Renal pelvis (tissue), 12 donors: ENCODE measurements at places on chromosomes 12 and 14. TPM values are rescaled to one million over a fixed set of nuclear protein-coding genes. Genes with fewer than 3 reads are reported as not detected.

Gene KRT78
- not detected for polyA plus RNA-seq

Gene KRT73
- polyA plus RNA-seq, result not detected

Gene FGD4
- 21.2 TPM for polyA plus RNA-seq

Gene BHLHE41
- polyA plus RNA-seq, result 2.0 TPM

Gene CLEC9A
- polyA plus RNA-seq, result not detected

Gene AHNAK2
- 2.2 TPM for polyA plus RNA-seq

Gene SIRT4
- polyA plus RNA-seq, result 5.4 TPM

Gene NUAK1
- polyA plus RNA-seq, result 11.9 TPM

Gene ADAM21
- polyA plus RNA-seq, result 0.73 TPM

Gene STXBP6
- polyA plus RNA-seq, result 7.1 TPM

Gene AMN
- polyA plus RNA-seq, result 43.3 TPM

Gene CCDC196
- polyA plus RNA-seq, result 0.30 TPM

Gene MFAP5
- polyA plus RNA-seq, result 2.3 TPM

Gene USP15
- polyA plus RNA-seq, result 48.2 TPM

Gene ADIPOR2
- polyA plus RNA-seq, result 46.3 TPM

Gene LRRC23
- polyA plus RNA-seq, result 21.0 TPM

GRCh38 chr14:101763941-101764709, 2.6 kb downstream of the PPP2R5C start:
- DNase-seq, result no peak

- DNase-seq, result no peak
These were observed 150.9 kb downstream of the TBX5 start for GRCh38 chr12:114254998-114255397.

- DNase-seq, result no peak
These were observed 4.6 kb upstream of the CYP46A1 start for GRCh38 chr14:99679543-99679942.

GRCh38 chr14:22849212-22849819, 12.9 kb downstream of the MMP14 start:
- no peak for DNase-seq

DNA sequence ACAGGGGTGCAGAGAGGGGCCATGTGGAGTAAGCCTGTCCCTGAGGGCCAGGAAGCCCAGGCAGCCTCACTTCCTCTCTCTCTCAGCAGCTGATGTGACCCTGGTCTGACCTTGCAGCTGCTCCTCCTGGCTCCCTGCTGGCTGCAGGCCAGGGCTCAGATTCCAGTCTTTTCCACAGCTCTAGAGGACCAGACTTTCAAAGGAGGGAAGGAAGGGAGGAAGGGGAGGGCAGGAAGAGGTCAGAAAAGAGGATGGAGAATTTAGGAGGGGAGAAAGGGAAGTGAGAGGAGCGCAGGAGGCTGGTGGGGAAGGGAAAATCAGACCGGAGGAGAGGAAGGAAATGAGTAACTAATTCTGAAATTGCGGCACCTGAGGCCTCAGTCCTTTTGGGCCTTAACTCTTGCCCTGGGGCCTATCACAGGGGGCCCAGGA, 40.9 kb upstream of the VASH1 start:
- DNase-seq, result peak; percentile 62

GRCh38 chr12:15918066-15918465, 6.9 kb downstream of the DERA start:
- no peak for DNase-seq

DNA sequence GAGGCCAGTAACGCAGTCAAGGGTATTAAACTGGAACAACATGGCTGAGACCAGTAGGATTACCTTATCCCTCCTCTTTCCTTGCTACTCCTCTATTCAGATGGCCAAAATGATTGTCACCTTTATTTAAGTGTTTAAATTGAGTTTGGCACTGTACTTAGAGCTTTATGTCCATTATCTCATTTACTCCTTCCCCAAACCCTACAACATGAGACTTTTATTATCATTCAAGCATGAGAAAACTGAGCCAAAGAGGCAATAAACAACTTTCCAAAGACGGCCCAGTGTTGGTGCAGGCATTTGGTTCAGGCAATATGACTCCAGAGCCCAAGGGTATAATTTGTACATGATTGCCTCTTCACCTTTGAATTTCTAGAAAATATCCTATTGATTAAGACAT, 370.9 kb upstream of the KITLG start:
- DNase-seq, result no peak

DNA sequence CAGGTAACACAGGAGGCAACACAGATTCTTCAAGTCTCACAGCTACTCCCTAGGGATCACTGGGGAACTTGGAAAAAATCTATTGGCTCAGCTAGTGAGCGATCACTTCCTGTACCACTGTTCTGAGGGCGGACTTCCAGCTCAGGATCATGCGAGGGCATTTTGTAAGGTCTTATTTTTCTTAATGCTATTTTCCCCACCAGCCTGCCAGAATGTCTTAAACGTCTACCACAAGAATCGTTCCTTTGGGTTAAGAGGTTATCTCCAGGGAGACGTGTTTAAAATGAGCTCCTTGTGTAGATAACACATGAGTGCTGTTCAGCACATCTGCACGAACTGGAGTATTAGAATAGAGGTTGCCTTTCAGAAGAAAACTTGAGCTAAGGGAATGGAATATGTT, 162.6 kb downstream of the ETNK1 start:
- DNase-seq, result peak; percentile 21

DNA sequence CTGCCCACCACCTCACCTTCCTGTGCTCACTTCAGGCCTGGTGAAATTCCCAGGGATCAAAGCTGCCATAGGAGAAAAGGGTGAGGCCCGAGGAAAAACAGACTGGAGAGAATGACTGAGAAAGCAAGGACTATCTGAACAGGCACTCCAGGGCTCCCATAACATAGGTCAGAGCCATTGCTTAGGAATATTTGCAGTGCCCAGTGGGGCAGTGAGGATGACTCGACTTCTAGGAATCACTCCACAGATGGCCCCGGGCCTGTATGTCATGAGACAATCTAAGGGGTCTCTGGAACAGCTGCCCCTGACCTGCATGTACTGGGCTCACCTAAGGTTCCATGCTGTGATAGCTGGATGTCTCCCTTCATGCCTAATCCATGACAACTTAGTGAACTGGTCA, 51.6 kb downstream of the GPHB5 start:
- no peak for DNase-seq

- DNase-seq, result no peak
These were observed 156.0 kb downstream of the DAD1 start for GRCh38 chr14:22433069-22433468.

GRCh38 chr14:95330591-95331370, 11.1 kb upstream of the CLMN start:
- DNase-seq, result no peak

GRCh38 chr12:68883151-68883550, 49.8 kb downstream of the CPM start:
- DNase-seq, result no peak

- DNase-seq, result no peak
These were observed 7.6 kb upstream of the CCDC184 start for GRCh38 chr12:48175613-48176416.

- no peak for DNase-seq
These were observed 361.8 kb downstream of the C12orf50 start for GRCh38 chr12:87667378-87667777.

DNA sequence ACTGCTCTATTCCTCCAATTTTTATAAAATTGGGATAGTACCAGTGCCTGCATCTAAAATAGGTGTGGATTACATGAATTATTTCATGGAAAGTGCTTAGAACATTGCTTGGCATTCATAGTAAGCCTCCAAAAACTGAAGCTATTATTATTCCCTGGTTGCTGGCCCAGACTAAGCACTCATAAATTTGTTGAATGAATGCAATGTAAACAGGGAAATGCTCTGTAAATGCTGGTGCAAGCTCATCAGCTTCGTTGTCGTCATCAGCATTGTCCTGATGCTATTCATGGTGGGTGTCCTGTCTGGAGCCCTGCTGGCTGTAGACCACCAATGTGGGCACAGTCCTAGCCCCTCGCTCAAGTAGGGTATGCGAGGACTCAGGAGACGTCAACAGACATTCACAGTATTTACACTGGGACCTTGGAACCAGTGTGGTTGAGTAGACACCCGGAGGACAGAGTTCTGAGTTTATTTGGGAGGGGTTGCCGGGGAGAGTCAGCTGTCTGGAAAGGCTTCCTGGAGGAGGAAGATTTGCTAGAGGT, 16.5 kb downstream of the BDKRB2 start:
- DNase-seq, result no peak

DNA sequence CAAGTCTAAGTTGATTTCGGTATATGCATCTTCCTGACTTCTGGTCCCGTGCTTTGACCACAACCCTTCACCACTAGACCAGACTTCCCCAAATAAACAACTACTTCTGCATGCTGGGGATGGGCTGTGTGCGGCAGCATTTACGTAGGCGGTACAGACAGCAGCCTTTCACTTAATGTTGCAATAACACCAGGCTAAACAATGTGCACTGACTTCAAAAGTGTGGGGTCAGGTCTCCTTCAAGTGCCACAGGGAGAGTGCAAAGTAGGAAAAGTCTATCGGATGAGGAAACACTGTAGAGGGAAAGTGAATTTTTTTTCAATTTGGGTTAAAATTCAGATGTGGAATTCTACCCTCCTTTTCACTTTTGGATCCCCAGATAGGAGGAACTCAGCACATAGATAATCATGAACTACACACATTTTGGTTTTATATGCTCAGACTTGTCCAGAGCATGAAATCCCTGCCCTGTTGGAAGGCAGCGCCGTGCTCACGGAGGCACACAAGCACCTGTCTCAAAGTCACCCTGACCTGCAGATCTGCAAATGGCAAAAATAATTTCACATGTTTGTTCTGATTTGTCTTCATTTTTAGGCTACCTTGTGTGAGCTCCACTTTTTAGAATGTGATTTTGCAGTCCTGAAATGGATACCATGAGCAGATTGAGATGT, 3.6 kb upstream of the FOS start:
- DNase-seq, result no peak

DNA sequence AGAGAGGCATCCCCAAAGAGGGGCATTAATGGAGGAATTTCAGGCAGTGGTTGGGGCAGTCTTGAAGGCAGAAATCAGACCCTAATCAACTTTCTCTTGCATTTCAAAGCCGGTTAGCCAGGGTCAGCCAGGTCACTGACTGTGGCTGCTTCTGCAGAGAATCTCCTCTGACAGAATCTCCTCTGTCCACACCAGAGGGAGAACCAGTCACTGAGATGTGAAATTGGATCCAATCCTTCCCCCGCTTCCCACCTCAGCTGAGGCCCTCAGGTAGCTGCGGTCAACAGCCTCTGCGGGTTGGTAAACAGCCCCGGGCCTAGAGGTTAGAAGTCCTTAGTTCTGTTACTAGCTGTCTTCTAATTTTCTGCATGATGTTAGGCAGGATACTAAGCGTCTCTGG, 39.8 kb upstream of the NUAK1 start:
- DNase-seq, result no peak

DNA sequence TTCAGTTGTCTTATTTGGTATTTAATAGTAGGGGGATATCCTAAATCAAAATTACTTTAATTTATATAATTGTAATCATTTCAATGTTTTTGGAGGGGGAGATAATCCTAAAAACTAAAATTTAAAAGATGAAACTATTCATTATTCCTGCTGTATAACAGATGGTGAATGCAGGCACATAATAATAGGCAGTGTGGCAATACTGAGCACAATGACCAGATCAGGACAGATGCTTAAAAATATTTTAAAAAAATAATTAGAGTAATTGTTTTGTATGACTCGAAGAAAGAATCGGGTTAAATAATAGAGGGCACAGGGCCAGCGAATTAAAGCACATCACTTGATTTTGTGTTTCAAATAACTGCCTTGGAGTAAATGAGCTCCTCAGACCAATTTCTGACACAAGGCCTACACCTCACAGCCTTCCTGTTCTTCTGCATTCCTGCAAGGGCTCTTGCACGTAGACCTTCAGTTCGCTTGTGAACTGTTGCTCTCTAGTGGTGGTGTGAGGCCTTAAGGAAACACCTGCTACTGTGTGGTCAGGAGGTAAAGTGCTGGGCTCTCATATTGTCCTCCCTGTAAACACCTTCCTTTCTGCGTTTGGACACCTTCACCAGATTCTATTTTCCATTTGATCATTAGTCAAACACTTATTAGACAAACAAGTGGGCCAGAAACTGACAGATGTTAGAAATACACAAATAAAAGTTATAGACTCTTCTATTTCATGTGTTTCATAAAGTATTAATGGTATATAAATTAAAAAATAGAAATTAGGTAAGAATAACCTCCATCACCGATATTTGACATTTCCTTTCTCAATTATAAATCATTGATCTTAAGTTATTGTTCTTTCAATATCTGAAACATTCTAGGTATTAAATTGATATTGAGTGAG, 29.3 kb upstream of the KLRF1 start:
- peak; percentile 68 for DNase-seq

DNA sequence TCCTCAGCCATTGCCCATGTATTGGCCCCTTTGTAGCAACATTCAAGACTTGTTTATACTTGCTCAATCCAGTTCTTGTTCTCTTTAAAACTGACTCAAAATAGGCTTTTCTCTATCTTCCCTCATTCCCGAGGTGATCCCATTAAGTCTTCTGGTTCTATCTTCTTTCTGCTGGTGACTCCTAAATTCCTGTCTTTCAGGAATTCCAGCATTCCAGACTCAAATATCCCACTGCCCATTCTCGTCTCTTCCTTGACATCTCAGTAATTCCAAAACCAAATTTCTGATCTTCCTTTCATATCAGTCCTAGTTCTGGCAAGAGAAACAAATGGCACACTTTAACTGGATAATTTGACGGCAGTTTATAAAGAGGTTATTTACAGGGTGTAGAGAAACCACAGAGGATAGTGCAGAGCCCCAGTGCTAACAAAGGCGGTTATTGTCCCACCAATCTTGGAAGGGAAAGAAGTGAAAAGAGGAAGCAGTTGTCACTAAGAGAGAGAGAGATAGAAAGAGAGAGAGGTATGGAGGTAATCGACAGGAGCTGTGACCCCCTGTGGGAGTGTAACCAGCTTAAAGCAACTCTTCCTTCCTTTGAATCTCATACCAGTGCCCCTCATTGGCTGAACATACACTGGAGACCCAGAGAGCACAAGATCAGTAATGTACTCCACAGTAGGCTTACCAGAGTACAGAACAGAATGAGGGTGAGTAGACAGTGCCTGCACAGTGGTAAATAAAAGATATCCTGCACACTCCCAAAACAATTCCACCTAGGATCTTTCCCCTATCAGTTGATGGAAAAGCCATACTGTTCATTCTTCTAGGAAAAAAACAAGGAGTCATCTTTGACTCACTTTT, 177.6 kb upstream of the LMNTD1 start:
- no peak for DNase-seq

DNA sequence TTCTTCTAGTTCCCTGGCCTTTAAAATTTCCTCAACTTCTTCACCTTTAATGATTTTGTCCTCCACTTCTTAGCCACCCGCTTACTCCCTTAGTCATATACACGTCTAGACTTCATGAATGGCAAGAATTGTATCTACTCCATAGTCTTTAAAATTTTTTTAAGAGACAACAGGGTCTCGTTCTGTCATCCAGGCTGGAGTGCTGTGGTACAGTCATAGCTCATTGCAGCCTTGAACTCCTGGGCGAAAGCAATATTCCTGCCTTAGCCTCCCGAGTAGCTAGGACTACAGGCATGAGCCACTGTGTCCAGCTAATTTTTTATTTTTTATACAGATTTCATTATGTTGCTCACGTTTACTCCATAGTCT, 47.9 kb downstream of the BBS10 start:
- no peak for DNase-seq

- DNase-seq, result no peak
These were observed 790 bp downstream of the SSH1 start for GRCh38 chr12:108856428-108857157.

DNA sequence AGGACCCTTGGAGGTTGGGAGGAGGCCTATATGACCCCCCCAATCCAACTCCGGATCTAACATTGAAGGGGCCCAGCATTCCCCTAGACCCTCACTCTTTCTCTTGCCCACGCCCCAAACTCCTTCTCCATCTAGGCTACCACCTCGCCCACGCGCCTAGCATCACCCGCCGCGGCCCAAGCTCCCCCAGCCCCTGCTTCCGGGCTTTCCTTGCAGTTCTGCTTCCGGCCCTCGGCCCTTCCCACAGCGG, 445 bp downstream of the CERS5 start:
- DNase-seq, result no peak
